ENCODE measurements at places on chromosomes 5 and 9. TPM values are rescaled to one million over a fixed set of nuclear protein-coding genes. Genes with fewer than 3 reads are reported as not detected.

Gene PHYHD1
- total RNA-seq: not detected

Gene CATSPER3
- 0.40 TPM for total RNA-seq

Gene PCA3
- total RNA-seq: not detected

Gene COL27A1
- total RNA-seq: 14.6 TPM

Gene IL3
- total RNA-seq: not detected

Gene SOWAHA
- 0.15 TPM for total RNA-seq

Gene PITX1
- total RNA-seq: 32.5 TPM
